GM04503 (cell line): ENCODE measurements at places on chromosomes 5 and 9.

- DNase-seq: no peak
These were observed 324.6 kb downstream of the TMEM232 start for GRCh38 chr5:110401881-110402280.

GRCh38 chr5:27009540-27009915 lies 28.9 kb downstream of the CDH9 start:
- no peak for DNase-seq

DNA sequence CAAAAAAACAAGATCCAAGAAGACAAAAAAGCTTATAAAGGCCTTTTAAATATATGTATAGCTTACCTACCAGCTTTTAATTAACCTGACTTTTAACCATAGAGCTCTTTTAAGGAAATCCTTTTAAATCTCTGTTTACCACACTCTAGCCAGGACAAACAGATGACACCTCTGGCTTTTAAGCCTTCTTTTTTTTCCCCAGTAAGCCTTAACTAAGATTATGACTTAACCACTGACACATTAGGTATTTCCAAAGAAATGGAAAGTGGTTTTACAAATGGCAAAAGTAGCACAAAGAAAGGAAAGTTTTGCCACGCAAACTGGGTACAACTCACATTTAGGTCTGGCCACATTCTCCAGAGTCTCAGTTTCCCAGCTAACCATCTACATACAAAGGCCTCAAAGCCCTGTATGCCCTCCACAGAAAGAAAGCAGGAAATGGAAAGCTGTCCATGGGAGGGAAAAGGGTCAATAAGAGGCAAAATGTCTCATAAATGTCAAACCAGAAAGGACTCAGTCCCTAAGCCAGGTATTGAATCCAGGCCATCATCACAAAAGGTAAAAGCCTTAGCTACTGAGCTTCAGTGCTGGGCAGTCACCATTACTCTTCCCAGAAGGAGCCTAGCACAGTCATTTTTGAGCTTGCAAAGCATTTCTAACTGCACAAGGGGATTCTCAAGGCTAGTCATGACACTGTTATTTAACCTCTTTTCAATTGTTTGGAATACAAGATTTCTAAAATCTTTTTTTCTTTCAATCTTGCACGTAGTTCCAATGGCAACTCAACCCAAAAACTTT lies 19.7 kb downstream of the TMEM161B start:
- DNase-seq: no peak

DNA sequence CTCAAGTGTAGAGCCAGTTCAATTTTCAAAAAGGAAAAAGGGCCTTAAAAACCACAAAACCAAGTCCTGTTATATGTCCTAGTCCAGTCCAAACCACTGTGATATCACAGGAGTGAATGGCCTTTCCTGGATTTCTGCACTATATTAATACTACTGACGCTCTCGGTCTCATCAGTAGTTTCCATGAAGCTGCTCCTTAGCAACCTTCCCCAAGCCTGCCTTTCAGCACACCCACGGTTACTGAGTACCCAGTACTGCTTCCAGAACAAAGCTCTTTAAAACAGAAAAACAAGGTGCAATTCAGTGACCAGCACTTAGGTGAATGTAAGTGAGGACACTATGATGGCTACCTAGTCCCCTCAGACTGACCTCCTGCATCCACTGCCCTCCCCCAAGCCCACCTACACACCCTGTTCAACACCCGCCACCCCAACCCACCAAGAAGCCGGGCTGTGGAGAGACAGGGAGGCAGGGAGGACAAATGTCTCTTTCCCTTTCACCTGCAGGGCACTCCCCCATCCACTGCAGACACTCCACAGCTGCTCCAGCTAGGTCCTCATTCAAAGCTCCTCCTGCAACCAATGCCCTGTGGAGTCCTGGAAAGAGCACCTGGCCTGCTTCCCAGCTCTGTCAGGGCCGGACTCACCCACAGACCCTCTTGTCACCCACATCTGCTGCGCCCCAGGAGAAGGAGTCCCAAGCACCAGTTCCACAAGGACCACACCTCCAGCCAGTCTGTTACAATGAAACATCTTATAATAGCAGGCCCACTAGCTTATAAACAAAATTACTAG lies 25.9 kb downstream of the PSMB7 start:
- no peak for DNase-seq

GRCh38 chr9:85726737-85727136 lies 15.0 kb downstream of the AGTPBP1 start:
- no peak for DNase-seq

GRCh38 chr9:84123648-84124406 lies 143.2 kb downstream of the RMI1 start:
- DNase-seq: no peak

- DNase-seq: no peak
These were observed 24.6 kb downstream of the RFK start for GRCh38 chr9:76369583-76369982.

GRCh38 chr5:157679801-157680200 lies 8.5 kb downstream of the C5orf52 start:
- DNase-seq: no peak

DNA sequence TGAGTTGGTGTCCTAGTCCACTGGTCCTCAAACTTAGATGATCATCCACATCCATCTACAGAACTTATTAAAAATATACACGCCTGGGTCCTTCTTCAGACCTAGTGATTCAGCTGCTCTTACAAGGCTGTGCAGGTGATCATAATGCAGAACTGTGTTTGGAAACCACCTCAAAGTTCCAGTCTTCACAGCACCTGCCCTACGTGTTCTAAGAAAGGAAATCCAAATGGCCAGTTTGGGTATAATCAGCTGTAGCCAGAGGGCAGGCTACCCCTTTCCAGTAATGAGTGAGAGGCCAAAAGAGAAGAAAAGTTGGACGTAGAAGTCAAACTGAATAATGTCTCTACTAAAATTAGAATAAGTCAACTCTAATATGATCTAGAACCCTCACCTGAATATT lies 15.4 kb downstream of the REEP5 start:
- no peak for DNase-seq

DNA sequence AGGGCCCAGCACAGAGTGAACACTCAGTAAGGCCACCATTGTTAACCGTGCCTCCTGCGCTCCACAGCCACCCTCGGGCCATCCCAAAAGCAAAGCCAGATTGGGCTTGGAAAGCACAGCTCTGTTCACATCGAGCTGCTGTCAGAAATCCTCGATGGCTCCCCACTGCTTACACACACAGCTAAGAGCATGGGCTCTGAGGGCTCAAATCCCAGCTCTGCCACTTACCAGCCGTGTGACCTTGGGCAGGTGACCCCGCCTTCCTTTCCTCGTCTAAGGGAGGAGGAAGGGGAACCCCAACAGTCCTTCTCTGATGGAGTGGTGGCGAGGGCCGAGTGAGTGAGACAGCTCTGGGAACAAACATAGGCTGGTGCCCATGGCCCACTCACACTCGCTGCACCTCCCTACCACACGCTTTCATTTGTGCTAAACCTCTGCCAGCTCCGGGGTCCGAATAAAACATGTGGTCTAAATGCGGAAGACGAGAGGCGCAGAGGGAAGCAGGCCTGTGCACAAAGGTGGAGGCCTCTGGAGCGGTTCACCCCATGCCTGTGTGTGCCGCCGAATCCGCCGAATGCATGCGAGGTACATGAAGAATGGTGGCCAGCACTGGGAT lies 139.3 kb downstream of the PAX5 start:
- no peak for DNase-seq

GRCh38 chr9:69173891-69174615 lies at the start of gene TJP2:
TSS of gene TJP2 (plus strand) at chr9:69174277. CDS start at chr9:69174373, 96 bp downstream.
- DNase-seq: no peak

GRCh38 chr5:174151599-174152181 lies 106.2 kb downstream of the NSG2 start:
- no peak for DNase-seq

DNA sequence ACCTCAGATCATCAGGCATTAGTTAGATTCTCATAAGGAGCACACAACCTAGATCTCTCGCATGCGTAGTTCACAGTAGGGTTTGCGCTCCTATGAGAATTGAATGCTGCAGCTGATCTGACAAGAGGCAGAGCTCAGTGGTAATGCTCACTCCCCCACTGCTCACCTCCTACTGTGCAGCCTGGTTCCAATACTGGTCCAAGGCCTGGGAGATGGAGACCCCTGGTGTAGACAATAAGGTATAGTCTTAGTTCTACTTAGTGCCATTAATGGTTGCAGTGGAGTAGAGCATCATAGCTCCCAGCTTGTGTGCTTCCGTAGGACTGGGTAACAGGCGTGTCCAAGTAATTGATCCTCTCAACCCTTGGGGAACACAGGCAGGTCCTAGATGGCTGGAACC lies 70.4 kb upstream of the ANKRD55 start:
- DNase-seq: no peak

GRCh38 chr9:136107953-136108647 lies 10.6 kb downstream of the TMEM250 start:
- no peak for DNase-seq

DNA sequence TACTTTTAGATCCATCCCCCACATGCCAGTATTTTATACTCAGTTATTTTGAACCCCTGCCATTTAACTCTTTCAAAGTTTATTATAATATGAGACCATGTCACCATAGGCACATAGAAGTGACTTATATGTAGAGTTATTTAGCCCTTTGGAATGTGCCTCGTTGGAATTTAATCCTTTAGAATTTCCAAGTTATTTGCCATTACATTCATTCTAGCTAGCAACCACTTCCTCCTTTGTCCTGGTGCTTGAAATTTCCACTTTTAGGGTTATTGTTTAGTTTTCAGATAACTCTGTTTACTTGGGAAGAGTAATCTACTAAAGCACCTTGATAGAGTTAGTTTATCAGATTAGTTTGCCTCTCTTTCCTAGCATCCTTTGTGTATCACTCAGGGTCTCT lies 82.8 kb upstream of the TLE1 start:
- DNase-seq: no peak

GRCh38 chr5:156589946-156590216 lies 260.2 kb upstream of the PPP1R2B start:
- DNase-seq: no peak

GRCh38 chr9:36721846-36722588 lies 149.3 kb downstream of the MELK start:
- DNase-seq: no peak

GRCh38 chr9:125268394-125269013 lies 6.9 kb downstream of the GAPVD1 start:
- no peak for DNase-seq

GRCh38 chr5:54063817-54064216 lies 246.6 kb downstream of the ARL15 start:
- peak; percentile 85 for DNase-seq

DNA sequence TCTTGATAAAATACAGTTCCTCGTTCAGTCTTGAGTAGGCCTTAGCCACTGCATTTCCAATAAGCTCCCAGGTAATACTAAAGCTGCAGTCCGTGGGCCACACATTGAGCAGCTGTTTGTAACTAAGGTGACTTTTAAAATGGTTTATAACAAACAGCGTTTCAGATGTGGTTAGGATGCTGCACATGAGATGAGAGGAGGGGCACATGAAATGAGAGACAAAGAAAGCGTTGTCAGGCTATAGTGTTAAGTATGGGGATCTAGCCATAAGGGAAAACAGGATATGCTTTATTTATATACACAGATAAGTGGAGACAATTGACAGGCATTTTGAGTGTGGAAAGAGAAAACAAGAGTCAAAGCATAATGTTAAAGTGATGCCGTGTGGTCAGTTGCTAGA lies 89.9 kb downstream of the PAM start:
- DNase-seq: no peak

DNA sequence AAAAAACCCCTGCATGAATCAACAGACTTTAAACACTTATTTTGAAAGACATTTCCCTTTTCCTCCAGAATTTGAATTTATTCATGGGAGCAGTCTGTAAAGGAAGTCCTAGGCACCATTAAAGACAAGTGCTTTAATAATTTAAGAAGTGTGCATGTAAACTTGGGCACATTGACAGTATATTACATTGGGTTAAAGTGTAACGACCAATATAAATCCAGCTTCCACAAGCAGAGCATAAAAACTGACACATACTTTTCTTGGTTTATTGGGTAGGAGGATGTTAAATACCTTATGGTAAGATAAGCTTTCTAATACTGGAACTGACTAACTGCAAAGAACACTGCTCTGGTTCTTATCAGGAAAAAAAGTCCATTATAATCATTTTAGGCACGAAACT lies 1.2 kb upstream of the ENTREP1 start:
- no peak for DNase-seq

DNA sequence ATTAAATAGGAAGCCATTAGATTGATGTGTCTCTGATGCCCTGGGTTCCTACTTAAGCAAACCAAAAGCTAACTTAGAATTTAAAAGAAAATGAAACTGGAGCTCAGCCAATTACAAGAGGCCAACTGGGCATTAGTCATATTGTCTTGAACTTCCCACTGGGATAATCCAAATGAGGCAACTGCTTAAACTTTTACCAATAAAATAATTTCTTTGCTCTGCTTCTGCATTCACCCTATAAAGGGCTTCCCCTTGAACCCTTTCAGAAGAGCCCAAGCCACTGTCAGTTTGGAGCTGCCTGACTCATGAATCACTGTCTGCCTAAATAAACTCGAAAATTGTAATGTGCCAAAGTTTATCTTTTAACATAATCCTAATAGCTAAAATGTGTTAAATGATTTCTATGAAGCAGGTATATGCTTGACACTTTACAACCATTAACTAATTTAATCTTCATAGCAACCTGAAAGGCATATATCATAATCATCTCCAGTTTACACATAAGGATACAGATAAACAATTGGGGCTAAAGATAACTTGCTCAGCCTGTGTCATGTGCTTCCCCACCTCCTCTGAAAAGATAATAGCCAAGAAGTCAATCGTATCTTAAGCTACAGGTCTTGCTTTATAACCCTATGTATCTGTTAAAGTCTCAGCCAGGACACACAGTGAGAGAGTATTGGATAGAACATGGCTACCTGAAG lies 11.5 kb downstream of the GPR150 start:
- peak; percentile 49 for DNase-seq

DNA sequence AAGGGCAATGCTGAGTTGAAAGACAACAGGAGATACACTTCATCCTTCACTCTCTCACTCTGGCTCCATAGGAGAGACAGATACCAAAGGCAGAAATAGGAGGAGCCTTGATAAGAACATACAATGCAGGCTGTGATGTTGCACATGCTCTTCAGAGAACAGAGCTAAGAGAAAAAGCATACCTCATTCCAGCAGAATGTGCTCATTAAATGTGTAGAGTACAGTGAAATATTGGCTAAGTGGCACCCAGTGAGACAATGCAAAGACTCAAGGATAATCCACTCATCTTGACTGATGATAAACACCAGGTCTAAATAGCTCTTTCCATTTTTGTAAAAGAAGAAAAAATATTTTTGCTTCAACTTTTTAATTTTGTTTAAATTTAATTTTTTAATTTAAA lies 139.7 kb downstream of the OR2K2 start:
- no peak for DNase-seq

DNA sequence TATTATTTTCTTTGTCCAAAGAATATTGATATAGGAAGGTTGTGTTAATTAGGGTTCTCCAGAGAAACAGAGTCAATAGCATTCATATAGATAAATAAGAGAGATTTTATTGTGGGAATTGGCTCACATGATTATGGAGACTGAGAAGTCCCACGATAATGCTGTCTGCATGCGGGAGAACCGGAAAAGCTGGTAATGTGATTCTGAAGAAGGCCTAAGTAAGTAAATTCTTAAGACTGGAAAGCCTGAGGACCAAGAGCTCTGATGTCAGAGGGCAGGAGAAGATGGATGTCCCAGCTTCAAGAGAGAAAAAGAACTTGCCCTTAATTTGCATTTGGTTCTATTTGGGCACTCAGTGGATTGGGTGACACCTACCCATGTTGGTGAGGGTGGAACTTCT lies 307.4 kb upstream of the C9orf72 start:
- DNase-seq: no peak

- no peak for DNase-seq
These were observed at the start of gene CCNI2 for GRCh38 chr5:132746954-132747615. TSS of gene CCNI2 (plus strand) at chr5:132747426. CDS start at chr5:132747496, 70 bp downstream.

GRCh38 chr5:61618577-61618976 lies 286.5 kb downstream of the ZSWIM6 start:
- DNase-seq: no peak
